ENCODE measurements at places on chromosomes 1 and 21.
A peak's percentile ranks its signal among the peaks of the same experiment; 100 is the strongest.

DNA sequence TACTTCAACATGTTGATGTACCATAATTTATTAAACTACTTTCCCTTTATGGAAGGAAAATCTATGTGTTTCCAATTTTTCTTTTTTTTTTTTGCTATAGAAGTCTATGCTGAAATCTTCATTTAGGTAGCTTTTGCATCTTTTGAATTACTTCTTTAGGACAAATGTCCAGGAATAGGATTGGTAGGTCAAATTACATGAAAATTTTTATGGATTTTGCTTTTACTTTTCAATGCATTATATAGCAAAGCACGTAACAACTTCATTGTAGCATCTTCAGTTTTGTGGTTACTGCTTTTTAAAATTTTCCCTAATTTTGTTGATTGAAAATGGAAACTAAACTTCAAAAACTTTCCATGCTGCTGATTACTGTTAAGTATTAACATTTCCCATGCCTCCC is 12.0 kb upstream of the PLA2G2C start:
- no peak for DNase-seq

DNA sequence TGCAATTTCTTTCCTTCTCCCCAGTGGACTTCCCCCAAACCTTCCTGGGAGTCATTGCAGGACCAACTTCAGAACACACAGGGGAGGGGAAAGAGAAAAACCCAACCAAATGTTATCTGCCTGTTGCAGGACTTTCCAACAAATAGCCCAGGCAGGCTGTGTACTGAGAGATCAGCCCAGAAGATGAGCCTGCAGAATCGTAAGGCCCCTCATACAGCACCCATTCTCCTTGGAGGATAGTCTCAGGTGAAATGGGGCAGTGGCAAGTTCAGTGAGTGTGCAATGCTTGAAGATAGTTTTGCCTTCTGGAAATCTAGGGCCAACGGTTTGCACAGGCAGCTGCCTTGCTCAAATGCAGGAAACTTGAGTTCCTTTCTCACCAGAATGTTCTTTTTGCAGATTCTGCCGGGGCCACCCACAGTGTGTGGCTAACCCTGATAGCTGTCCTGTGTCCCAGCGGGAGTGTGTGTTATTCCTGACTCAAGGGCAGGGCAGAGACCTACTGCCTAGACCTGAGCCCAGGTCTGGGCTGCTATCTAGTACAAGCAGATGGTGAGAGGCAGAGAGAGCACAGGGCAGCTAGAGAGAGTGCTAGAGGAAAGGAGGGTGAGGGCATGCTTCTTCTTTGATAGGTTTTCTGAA is 48.8 kb downstream of the GADD45A start:
- DNase-seq = no peak

GRCh38 chr21:43815107-43815613 is 25.8 kb downstream of the RRP1 start:
- peak; percentile 89 for DNase-seq

GRCh38 chr1:115329965-115330364 is 8.1 kb downstream of the NGF start:
- no peak for DNase-seq

GRCh38 chr1:26607186-26607585 is 77.6 kb downstream of the RPS6KA1 start:
- no peak for DNase-seq

Data from iPS-NIHi11 (cell line).